ENCODE measurements at places on chromosomes 1 and 21. TPM values are rescaled to one million over a fixed set of nuclear protein-coding genes. Genes with fewer than 3 reads are reported as not detected.

Gene OR2T34
- not detected for total RNA-seq

Gene PDZK1
- total RNA-seq, result 2.0 TPM

Gene HSD3B2
- total RNA-seq, result not detected

Gene OR10J1
- total RNA-seq, result not detected

Gene ZNF683
- not detected for total RNA-seq

Gene CFHR1
- 0.22 TPM for total RNA-seq

Gene MRPS21
- 60.1 TPM for total RNA-seq
